DMS 273 treated with DMSO at 0.1 percent for 48 hours (cell line): ENCODE measurements at places on chromosomes 2 and 18.

GRCh38 chr18:400456-400855 lies 100.0 kb downstream of the COLEC12 start:
- DNase-seq = no peak

DNA sequence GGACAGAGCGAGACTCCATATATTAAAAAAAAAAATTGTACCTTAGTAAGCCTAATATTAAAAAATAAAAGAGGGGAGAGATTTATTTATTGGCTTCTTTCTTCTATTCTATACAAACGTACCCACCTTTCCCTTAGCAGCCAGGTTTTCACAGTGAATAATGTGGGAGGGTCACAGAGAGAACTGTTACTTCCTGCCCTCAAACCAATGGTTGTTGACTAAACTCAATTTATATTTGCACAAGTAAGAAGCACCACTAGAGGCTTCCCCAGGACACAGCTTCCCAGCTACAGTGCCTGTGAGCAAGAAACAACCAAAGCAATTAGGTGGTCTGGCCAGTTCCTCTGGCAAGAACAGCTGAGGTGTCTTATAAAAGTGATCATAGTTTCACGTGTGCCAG lies 28.9 kb upstream of the GALR1 start:
- DNase-seq = no peak

DNA sequence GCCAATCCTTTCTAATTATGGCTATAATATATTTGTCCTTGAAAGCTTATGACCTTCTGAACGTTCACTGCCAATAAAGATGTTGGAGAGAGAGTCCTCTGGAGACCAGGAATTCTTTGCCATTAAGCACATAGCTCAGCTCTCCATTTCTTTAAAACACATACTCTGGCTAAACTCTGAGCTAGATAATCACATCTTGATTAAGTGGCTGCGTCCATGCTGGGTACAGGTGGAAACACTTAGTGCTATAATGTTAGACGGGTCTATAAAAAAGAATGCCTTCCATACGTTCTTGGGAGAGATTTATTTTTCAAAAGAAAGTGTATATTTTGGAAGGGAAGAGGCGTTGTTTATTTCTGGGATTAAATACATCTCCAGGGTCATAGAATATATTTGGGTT lies 314.5 kb downstream of the LPIN1 start:
- no peak for DNase-seq

GRCh38 chr2:239305222-239305575 lies 95.6 kb downstream of the HDAC4 start:
- no peak for DNase-seq

DNA sequence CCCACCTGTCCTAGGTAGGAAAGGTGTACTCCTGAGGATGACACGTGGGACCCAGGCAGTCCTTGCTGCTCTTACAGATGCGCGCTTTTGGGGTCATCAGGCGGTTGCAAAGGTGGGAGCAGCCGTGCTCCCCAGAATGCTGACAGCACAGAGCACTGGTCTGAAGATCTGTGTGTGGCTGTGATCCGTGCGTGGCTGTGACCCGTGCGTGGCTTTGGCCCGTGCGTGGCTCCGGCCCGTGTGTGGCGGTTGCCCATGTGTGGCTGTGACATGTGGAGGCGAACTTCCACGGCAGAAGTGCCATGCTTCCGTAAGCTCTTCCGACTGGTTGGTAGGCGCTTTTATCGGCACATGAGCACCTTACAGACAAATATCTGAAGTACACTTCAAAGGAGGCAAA lies 270.0 kb downstream of the AGAP1 start:
- no peak for DNase-seq

DNA sequence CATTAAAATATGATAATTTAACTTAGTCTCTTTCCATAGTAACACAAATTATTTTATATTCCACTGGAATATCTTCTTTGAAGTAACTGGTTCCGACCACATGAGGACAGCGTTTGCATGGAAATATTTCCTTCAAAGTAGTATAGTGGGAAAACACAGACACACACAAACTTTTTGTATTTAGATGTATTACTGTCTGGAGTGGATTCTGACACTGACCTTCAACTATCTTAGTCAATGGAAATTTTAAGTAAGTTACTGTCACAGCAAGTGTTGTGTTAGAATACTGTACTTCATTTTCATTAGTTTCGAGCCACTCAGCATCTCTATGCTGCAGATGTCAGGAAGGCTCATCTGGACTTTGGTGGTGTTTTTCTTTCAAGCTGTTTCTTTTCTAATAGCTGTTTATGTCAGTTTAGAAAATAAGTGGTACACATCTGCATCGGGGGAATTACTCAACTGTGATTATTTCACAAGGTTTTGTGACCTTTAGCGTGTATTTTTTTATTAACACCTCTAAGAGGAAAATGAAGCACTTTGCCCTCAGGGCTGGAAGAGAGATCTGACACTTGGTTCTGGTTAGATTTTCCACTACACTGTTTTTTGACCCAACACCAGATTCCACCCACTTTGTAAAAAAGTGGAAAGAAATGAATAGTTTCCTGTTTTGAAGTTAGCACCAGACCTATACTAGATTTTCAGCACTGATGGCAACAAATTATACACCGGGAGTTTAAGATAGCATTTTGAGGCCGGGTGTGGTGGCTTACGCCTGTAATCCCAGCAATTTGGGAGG lies 18.9 kb upstream of the THOC1 start:
- no peak for DNase-seq

GRCh38 chr2:28366496-28367282 lies 26.0 kb upstream of the FOSL2 start:
- DNase-seq = no peak

DNA sequence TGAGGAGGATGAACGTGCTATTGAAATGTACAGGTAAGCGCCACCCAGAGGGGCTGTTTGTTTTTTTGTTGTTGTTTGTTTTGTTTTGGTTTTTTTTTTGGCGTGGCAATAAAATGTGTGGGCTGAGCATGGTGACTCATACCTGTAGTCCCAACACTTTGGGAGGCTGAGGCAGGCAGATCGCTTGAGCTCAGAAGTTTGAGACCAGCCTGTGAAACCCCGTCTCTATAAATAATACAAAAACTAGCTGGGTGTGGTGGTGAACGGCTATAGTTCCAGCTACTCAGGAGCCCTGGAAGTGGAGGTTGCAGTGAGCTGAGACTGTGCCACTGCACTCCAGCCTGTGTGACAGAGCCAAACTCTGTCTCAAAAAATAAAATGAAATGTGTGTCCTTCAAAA lies 6.2 kb downstream of the PDCL3 start:
- DNase-seq = no peak

- no peak for DNase-seq
Observed at GRCh38 chr2:199851501-199851810, 464 bp upstream of the FTCDNL1 start.

DNA sequence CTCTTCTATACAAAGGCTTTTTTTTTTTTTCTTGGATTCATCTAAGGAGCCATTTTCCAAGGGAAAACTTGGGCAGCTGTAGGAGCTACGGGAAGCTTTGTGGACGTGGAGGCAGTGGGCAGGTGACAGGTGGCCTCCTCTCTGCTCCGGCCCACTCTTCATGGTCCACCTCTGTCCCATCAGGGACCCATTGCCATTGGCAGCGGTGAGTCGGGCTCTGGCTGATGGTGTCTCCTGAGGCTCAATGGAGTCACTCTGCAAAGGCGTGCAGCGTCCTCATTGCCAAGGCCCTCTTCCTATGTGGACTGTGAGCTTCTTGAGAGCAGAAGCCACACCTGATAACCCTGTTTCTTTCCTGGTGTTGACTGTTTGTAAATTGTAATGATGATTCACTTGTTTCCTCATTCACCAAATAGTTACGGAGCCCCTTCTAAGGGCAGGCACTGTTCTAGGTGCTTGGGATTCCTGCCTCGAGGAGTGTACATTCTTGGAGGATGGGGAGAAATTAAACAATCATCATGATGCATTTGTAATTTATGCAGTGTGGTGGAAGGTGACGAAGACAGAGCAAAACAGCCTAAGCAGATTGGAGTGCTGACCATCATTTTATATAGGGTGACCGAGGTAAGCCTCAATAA lies 240.3 kb upstream of the HS6ST1 start:
- DNase-seq = no peak

DNA sequence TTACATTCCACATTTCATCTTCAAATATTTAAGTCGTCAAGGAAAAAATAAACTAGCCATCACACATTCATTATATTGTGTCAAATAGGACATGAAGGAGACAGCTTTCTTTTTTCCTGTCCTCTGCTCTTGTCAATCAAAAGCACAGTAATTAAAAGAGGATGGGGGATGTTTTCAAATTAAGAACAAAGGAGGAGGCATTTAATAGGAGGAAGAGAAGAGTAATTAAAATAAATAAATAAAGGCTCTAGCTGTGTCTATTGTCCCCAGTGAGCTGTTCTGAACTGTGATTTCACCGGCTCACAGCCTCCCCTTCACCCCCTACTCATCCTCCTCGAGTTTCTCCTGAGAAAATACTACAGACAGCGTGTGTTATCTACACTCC lies 1377.1 kb upstream of the PIK3C3 start:
- DNase-seq = no peak

DNA sequence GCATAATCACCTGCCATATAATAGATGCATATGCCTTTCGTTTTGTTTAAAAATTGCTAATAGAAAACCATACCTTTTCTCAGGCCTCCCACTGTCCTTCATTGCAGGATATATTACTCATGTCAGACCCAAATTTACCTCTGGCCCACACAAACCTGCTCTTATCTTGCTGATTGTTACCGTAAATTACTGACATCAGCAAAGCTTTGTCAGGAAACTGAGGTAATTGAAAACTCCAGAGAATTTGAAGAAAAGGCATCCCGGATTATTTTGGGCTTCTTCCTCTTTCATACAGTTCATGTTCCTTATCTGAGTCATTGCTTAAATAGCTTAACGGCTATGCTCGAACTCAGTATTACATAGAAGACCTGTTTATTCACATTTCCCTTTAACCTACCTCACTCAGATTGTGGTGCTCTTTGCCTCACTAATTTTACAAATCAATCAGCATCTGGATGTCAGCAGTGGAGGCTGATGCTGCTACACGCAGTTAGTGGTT lies 145.7 kb downstream of the ZEB2 start:
- no peak for DNase-seq

GRCh38 chr18:2911533-2911932 lies 64.7 kb downstream of the EMILIN2 start:
- no peak for DNase-seq

DNA sequence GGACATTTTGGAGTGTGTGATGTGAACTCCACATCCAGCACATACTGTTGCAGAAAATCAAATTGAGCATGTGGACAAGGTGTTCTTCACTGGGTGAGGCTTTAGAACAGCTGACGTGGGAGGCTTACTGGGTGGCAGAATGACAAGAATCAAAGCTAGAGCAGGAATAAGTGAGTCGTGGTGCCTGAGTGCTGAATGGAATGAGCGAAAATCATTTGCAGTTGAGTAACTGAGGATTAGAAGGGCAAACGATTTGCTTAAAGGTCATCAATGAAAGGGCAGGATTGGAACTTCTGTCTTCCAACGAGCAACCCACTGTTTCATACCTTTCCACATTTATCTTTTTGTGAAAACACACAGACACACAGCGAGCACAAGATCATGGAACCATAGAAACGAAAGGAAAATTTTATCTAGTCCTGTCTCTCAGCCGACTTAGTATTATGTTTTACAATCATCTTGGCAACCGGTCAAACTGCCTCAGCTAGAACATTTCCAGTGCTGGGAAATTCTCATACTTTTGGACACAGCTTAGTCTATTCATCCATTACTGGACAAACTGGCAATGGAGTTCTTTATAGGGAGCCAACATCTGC lies 7.2 kb upstream of the DAW1 start:
- DNase-seq = no peak

DNA sequence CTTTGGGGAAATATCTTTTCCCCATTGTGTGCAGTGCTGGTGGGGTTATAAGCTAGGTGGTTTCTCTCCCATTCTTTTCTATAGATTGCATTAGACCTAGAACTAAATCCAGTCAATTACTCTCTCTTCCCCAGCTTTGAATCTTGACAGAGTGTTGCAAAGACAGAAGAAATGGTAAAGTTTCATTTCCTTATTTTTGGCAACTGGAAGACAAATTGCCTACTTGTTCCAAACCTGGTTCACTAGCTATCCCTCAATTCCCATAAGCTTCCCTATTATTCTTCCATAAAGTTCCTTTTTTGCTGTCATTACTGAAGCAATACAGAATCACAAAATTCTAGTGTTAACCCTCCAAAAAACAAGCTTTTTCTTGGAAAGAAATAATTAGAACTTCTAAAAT lies 94.0 kb upstream of the ITGA4 start:
- no peak for DNase-seq

DNA sequence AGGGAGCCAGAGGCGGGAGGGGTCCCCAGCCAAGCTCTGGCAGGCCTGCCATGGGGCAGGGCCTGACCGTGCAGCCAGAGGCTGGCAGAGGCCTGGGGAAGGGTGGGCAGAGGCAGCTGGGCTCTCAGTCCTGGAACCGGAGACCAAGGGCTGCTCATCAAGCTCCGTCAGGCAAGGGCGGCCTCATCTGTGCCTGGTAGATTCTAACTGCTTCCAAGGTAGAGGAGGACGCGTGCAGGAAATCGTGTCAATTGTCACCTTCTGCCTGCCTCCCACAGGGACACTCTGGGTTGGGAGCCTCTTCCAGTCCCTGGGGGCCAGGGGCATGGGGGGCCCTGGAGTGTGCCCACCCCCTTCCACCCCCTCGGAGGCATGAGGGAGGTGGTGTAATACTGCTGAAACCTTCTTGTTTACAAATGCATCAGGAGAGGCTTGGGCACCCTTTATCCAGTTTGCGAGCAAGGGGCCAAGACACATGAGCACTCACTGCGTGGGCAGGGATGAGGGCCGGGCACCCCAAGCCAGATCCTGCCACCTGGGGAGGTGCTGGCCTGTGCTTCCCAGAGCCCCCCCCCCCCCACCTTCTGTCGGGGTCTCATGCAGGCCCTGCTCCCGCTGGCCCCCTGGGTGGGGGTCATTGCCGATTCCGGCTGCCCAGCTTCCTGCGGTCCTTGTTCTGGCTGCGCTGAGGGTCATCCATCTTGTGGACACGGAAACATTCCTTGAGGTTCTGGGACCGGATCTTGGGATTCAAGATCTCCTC lies 9.0 kb downstream of the SNORC start:
- no peak for DNase-seq

GRCh38 chr2:39135690-39136259 lies 14.9 kb upstream of the SOS1 start:
- DNase-seq = no peak

DNA sequence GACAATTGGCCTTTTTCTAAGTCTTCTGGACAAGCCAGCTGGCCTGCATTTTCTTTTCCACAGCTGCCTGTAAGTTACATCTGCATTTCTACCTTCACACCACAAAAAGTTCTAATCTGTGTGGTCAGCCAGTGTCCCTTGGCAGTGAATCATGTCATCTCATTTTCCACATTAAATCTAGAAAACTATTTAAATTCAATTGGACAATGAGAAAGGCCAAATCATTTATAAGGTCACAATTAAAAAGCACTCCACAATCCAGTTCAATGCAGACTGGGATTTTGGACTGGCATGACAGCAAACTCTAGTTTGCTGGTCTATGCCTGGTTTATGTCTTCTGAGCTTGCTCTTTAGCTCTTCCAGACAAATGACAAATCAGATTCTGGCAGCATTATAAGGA lies 494.2 kb upstream of the SPHKAP start:
- no peak for DNase-seq
